Type B pancreatic cell (in vitro differentiated cells): ENCODE measurements at places on chromosomes 16 and 17.

DNA sequence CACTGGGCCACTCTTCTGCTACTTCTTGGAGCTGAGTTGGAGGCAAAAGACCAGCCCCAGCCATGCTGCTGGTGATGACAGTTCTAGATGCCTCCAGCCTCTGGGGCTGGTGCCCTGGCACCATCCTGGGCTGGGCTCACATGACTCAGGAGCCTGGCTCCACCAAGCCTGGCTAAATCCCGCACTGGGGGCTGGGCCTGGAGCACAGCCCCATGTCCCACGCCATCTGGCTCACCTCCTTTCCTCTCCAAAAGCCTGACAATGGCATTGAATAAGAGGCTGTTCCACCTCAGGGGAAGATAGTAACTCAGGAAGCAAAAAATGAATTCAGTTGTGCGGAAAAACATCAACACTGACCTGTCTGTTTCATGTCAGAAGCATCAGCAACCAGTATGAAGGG lies 45.1 kb upstream of the MTSS2 start:
- DNase-seq: no peak

DNA sequence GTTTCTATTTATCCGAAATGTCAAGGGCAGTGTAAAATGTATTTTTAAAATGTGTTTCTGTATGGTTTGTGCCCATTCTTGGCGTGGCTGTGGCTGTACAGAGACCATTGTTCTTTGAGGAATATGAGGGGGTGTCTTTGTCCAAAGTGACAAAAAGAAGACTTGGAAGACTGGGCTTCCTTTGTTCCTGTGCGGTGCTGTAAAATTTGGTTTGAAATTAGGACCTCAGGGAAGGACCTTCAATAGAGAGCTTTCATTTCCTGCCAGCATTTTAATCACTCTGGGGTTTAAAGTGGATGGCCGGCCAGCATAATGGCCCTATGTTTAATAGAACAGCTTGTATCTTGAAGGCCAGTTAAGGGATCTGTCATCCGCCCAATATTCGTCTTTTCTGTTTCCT lies 190.1 kb upstream of the TBX2 start:
- no peak for DNase-seq

DNA sequence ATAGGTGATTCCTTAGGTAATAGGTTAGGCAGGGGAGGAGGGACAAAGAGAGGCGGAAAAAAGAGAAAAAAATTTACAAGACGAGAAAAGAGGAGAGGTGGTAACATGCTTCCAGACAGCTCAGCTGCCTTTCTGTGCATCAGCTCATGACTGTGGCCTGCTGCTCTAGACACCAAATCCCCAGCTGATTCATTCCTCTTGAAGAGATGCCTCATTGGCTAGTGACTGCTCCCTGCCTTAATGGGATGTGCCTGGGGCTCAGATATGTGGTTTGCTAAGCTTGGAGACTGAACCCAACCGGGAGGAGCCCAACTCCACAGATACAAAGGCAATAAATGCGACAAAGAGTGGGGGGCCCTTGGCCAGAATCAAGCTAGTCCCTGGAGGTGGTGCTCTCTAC lies 105.9 kb upstream of the FAM20A start:
- DNase-seq: no peak

- no peak for DNase-seq
Measured at GRCh38 chr16:24253192-24253591, 2.9 kb upstream of the CACNG3 start.

DNA sequence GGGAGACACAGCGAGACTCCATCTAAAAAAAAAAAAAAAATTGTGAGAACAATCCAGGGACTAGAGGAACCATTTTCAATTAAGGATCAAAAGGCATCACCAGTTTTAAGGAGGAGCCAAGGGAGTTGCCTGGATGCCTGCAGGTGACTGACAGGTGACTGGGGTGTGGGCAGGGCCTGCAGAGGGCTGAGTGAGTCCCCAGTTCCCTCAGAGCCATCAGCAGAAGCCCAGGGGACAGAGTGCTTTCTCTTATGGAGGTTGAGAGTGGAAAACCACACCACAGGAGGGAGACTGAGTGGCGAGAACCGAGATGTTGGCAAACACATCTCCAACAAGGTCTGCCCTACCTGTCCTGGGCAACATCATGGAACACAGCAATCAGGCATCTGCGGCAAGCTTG lies 27.1 kb upstream of the CREBBP start:
- DNase-seq: no peak

DNA sequence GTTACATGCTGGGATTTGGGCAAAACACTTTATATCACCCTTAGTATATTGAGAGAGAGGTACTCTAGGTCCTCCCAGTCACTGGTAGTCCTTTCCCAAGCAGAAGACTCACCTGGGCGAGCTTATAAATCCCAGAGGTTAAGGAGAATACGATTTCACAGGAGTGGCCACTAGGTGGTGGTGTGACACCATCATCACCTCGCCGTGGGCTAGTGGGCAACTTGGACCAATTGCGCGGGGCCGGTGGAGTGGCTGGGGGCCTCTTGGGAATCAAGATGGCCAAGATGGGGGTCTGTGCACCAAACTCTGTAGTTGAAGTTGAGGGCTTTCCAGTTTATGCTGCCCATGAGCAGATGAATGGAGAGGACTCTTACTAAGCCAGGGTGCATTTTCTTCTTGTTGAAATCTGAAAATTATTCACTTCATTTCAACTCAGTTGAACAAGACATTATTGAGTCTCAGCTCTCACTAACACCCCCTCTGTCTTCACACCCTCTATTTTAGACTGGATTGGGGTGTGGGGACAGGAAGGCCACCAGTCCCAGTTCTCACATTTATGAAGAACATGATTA lies 38.2 kb upstream of the PIRT start:
- DNase-seq: no peak

- DNase-seq: no peak
Measured at GRCh38 chr16:68436581-68436980, 11.7 kb downstream of the SMPD3 start.

DNA sequence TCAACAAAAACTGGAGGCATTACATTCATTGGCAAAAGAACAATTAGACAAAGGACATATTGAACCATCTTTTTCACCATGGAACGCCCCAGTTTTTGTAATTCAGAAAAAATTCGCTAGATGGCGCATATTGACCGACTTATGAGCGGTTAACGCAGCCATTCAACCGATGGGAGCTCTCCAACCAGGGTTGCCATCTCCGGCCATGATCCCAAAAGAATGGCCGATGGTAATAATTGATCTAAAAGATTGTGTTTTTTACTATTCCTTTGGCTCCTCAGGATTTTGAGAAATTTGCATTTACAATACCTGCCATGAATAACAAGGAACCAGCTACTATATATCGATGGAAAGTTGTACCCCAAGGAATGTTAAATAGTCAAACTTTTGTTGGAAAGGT lies 21.4 kb downstream of the ALOX15B start:
- DNase-seq: peak; percentile 67
